Breast epithelium (tissue), 4 donors: ENCODE measurements at places on chromosomes 3 and 15.

GRCh38 chr15:89898614-89899294 lies 5.0 kb upstream of the AP3S2 start:
- no peaks in the 10 kb centered on the region for H3K36me3 ChIP-seq
- H3K4me1 ChIP-seq = no peaks in the 10 kb centered on the region
- H3K27me3 ChIP-seq = no peaks in the 10 kb centered on the region
- H3K4me3 ChIP-seq = no peak overlapping the region
- H3K27ac ChIP-seq = no peak overlapping the region

GRCh38 chr15:81111510-81112470 lies 22.3 kb upstream of the CFAP161 start:
- no peaks in the 10 kb centered on the region for H3K27me3 ChIP-seq
- H3K36me3 ChIP-seq = no peaks in the 10 kb centered on the region
- H3K27ac ChIP-seq = no peak overlapping the region

GRCh38 chr15:99826157-99826780 lies 93.0 kb upstream of the LYSMD4 start:
- no peaks in the 10 kb centered on the region for H3K4me1 ChIP-seq
- no peak for DNase-seq
- H3K36me3 ChIP-seq = no peaks in the 10 kb centered on the region
- H3K27me3 ChIP-seq = no peaks in the 10 kb centered on the region

DNA sequence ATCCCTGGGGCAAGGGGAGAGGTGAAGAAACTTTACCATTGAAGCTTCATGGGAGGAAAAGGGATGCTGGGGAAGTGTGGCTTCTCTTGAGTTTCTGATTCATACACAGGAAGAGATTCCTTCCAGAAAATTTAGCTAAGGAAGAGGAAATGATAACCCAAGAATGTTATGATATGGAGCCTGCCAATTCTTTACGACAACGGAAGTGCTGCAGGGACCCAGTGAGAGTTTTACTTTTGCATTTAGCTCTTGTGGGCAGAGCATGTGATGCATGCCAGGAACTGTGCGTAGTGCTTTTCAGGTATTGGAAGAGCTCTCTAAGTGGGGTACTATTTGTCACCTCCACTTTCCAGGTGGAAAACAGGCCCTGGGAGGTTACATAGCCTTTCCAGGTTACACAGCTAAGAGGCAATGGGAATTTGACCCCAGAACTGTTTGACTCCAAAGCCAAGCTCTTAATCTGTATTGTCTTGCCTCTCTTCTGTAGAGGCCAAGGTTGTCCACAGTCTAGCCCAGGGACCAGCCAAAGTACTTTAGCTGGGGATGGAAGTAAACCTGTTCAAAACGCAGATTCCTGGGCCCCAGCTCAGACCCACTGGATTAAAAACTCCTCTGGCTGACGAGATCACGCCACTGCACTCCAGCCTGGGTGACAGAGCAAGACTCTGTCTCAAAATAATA lies 23.0 kb downstream of the CMTM7 start:
- H3K4me3 ChIP-seq = no peak overlapping the region
- no peaks in the 10 kb centered on the region for H3K27me3 ChIP-seq
- DNase-seq = no peak
- no peaks in the 10 kb centered on the region for H3K36me3 ChIP-seq

GRCh38 chr3:210669-211068 lies 14.1 kb downstream of the CHL1 start:
- no peak overlapping the region for H3K27ac ChIP-seq
- no peaks in the 10 kb centered on the region for H3K36me3 ChIP-seq
- H3K27me3 ChIP-seq = no peaks in the 10 kb centered on the region
- no peak overlapping the region for H3K4me3 ChIP-seq

- no peak for DNase-seq
- H3K36me3 ChIP-seq = no peaks in the 10 kb centered on the region
- no peaks in the 10 kb centered on the region for H3K27me3 ChIP-seq
- H3K4me3 ChIP-seq = no peak overlapping the region
Measured at GRCh38 chr3:15436246-15436645, 8.8 kb downstream of the EAF1 start.

- no peaks in the 10 kb centered on the region for H3K4me1 ChIP-seq
- no peak overlapping the region for H3K27ac ChIP-seq
Measured at GRCh38 chr15:57138349-57138788, 219.9 kb downstream of the TCF12 start.

GRCh38 chr15:26096581-26096980 lies 233.5 kb upstream of the ATP10A start:
- no peaks in the 10 kb centered on the region for H3K36me3 ChIP-seq
- H3K27ac ChIP-seq = no peak overlapping the region
- DNase-seq = no peak
- no peaks in the 10 kb centered on the region for H3K27me3 ChIP-seq
- H3K4me1 ChIP-seq = no peaks in the 10 kb centered on the region

- no peaks in the 10 kb centered on the region for H3K4me1 ChIP-seq
- no peaks in the 10 kb centered on the region for H3K36me3 ChIP-seq
- no peak for DNase-seq
Measured at GRCh38 chr3:31350307-31350706, 182.4 kb upstream of the STT3B start.

DNA sequence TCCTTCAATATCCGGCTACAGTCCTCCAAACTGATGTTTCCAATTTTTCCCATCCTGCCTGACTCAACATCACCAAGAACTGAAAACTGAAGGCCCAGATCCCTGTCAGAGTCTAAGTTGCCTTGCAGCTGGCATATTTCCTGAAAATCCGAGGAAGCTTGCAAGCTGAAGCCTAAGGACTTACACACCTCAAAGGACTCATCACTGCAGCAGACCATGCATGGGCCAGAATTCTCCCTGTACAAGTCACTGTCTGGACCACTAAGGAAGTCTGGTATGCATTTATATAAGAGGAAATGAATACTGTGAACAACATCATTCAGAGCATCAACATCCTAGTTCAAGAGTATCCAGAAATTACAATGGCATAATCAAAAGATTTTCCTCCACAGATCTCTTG lies 548.8 kb upstream of the MDFIC2 start:
- DNase-seq = no peak
- no peaks in the 10 kb centered on the region for H3K27me3 ChIP-seq
- H3K36me3 ChIP-seq = no peaks in the 10 kb centered on the region
- no peak overlapping the region for H3K4me3 ChIP-seq

- no peaks in the 10 kb centered on the region for H3K4me1 ChIP-seq
- DNase-seq = no peak
- H3K27me3 ChIP-seq = no peaks in the 10 kb centered on the region
Measured at GRCh38 chr3:149486726-149487125, 12.2 kb downstream of the TM4SF4 start.

DNA sequence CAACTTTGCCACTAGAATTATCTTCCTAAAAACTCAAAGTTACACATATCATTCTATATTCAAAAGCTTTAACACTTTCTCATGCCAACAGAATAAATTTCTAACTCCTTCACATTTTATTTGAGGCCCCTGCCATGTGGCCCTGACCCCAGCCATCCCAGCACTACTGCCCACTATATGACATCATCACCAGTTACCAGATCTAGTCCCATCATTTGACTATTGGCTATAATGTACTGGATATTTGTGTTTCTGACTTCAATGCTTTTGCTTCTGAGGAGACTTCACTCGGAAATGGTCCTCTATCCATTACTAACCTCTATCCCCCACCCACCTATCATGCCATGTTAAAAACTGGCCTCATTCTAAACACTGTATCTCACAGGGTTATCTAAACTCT lies 23.6 kb downstream of the UBE3A start:
- no peak overlapping the region for H3K27ac ChIP-seq
- no peaks in the 10 kb centered on the region for H3K27me3 ChIP-seq
- H3K36me3 ChIP-seq = no peaks in the 10 kb centered on the region
- H3K4me3 ChIP-seq = no peak overlapping the region
- no peaks in the 10 kb centered on the region for H3K4me1 ChIP-seq

DNA sequence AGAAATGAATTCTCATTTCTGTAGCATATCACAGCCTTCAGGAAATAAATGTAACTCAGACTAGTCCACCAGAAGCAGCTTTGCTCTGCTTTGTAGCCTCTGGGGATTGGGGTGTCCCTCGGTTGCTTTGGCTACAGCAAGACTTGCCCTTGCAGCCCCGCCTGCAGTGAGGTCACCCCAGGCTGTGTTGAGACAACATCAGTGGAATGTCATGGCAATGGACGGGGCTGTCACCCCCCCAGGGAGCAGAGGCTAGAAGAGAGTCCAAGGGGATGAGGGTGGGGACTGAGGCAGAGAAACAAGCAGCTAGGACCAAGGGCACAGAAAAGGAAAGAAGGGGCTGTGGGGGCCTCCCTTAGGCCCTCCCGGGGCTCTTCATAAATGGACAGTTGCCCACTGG lies 854 bp downstream of the CLEC3B start:
- H3K27me3 ChIP-seq = no peaks in the 10 kb centered on the region
- peaks cover 6% of the 10 kb centered on the region for H3K4me1 ChIP-seq
- H3K36me3 ChIP-seq = no peaks in the 10 kb centered on the region
- H3K4me3 ChIP-seq = no peak overlapping the region
- DNase-seq = no peak
- H3K27ac ChIP-seq = peak overlapping the region; percentile 80

GRCh38 chr3:56019490-56020146 lies 448.6 kb downstream of the ERC2 start:
- no peak overlapping the region for H3K27ac ChIP-seq
- H3K27me3 ChIP-seq = no peaks in the 10 kb centered on the region
- DNase-seq = no peak
- H3K36me3 ChIP-seq = no peaks in the 10 kb centered on the region
- H3K4me1 ChIP-seq = no peaks in the 10 kb centered on the region

- no peaks in the 10 kb centered on the region for H3K36me3 ChIP-seq
- peak; percentile 49 for DNase-seq
- H3K27ac ChIP-seq = peak overlapping the region; percentile 84
- no peaks in the 10 kb centered on the region for H3K4me1 ChIP-seq
- H3K27me3 ChIP-seq = no peaks in the 10 kb centered on the region
- H3K4me3 ChIP-seq = peak overlapping the region; percentile 51
Measured at GRCh38 chr3:55487381-55488241, 505 bp upstream of the WNT5A start.

- no peak overlapping the region for H3K4me3 ChIP-seq
- H3K36me3 ChIP-seq = no peaks in the 10 kb centered on the region
- H3K27me3 ChIP-seq = peaks cover 12% of the 10 kb centered on the region
- no peak overlapping the region for H3K27ac ChIP-seq
- H3K4me1 ChIP-seq = no peaks in the 10 kb centered on the region
- no peak for DNase-seq
Measured at GRCh38 chr15:60044636-60045270, 40.6 kb downstream of the FOXB1 start.

DNA sequence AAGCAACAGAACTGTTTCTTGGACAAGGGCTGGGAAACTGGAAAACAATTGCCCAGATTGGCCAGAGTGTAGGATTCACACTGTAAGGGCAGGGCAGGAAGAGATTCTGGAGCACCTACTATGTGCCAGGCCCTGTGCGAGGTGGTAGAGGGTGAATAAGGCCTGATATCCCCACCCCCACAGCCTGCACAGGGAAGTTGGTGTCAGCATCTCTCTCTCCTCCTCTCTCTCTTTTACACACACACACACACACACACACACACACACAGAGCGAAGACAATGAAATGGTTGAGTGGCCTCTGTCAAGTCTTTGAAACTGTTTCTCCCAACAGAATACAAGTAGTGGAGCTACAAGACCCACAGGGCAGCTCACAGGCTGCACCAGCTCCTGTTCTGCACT lies 47.1 kb upstream of the SLCO2A1 start:
- no peaks in the 10 kb centered on the region for H3K36me3 ChIP-seq
- no peak overlapping the region for H3K4me3 ChIP-seq
- H3K27ac ChIP-seq = no peak overlapping the region
- no peaks in the 10 kb centered on the region for H3K27me3 ChIP-seq

GRCh38 chr15:74318376-74319137 lies 48.9 kb downstream of the CYP11A1 start:
- no peak overlapping the region for H3K4me3 ChIP-seq
- peak overlapping the region; percentile 64 for H3K27ac ChIP-seq
- DNase-seq = no peak
- H3K4me1 ChIP-seq = no peaks in the 10 kb centered on the region
- H3K27me3 ChIP-seq = no peaks in the 10 kb centered on the region

DNA sequence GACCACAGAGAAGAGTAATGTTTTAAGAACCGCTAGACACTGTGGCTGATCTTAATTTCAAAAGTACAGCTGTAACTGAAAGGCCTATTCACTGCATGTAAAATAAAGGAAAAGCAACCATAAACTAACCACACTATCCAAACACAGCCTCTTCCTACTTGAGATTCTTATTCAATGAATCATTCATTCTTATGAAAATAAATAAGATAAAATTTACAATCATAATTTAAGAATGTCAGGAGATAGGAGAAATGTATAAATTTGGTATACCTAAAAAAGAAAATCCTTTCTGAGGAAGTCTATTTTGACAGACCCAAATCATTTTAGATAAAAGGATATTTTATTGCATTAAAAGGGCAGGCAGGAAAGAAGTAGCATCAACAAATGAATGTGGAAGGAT lies 533.5 kb upstream of the ZNF385D start:
- H3K4me1 ChIP-seq = no peaks in the 10 kb centered on the region
- H3K4me3 ChIP-seq = no peak overlapping the region
- DNase-seq = no peak
- H3K27me3 ChIP-seq = no peaks in the 10 kb centered on the region

DNA sequence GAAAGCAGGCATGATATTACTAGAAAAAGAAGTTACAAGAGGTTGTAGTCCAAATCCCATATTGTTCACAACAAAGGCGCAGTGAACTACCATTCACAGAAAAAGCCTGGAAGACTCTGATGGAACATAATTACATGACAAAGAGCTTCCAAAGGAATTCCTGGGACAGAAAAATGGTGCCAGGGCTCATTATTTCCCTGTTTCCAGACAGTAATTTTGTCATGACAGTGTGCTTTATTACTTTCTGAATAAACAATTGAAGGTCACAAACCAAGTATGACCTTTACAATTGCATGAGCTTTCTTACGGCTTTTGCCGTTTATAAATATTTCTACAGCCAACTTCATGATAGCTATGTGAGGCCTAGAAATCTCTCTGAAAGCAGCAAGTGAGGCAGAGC lies 61.0 kb downstream of the CYFIP1 start:
- no peak overlapping the region for H3K4me3 ChIP-seq
- H3K27me3 ChIP-seq = no peaks in the 10 kb centered on the region
- H3K4me1 ChIP-seq = no peaks in the 10 kb centered on the region
- no peak overlapping the region for H3K27ac ChIP-seq
- no peak for DNase-seq

- no peak for DNase-seq
- H3K4me3 ChIP-seq = no peak overlapping the region
- no peaks in the 10 kb centered on the region for H3K4me1 ChIP-seq
- no peaks in the 10 kb centered on the region for H3K36me3 ChIP-seq
Measured at GRCh38 chr15:48244921-48245320, 38.8 kb downstream of the SLC12A1 start.

DNA sequence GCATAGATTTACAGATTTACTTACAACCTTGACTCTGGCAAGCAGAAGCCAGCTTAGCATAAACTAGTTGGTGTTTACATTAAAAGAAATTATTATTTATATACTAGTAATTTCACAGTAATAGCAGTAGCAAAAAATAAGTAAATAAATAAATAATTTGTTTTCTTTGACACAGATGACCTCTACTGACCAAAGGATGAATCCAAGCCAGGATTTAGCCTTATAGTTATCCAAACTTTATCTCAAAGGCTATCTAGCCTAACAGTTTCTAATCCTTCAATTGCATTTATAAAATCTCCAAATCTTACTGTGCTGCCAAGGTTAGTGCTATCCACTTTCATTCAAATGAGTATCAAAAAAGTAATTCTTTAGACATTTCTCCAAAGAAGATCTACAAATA lies 64.3 kb downstream of the FRMD5 start:
- no peak overlapping the region for H3K27ac ChIP-seq
- no peaks in the 10 kb centered on the region for H3K4me1 ChIP-seq

- no peak overlapping the region for H3K4me3 ChIP-seq
- H3K36me3 ChIP-seq = no peaks in the 10 kb centered on the region
- H3K4me1 ChIP-seq = no peaks in the 10 kb centered on the region
- no peak for DNase-seq
- H3K27me3 ChIP-seq = no peaks in the 10 kb centered on the region
- no peak overlapping the region for H3K27ac ChIP-seq
Measured at GRCh38 chr3:159947220-159947619, 41.4 kb upstream of the IL12A start.
